ENCODE measurements at places on chromosomes 11 and 22. TPM values are rescaled to one million over a fixed set of nuclear protein-coding genes. Genes with fewer than 3 reads are reported as not detected.

- no peak for DNase-seq
These were observed 85.7 kb upstream of the PRDM11 start for GRCh38 chr11:45060707-45061106.

DNA sequence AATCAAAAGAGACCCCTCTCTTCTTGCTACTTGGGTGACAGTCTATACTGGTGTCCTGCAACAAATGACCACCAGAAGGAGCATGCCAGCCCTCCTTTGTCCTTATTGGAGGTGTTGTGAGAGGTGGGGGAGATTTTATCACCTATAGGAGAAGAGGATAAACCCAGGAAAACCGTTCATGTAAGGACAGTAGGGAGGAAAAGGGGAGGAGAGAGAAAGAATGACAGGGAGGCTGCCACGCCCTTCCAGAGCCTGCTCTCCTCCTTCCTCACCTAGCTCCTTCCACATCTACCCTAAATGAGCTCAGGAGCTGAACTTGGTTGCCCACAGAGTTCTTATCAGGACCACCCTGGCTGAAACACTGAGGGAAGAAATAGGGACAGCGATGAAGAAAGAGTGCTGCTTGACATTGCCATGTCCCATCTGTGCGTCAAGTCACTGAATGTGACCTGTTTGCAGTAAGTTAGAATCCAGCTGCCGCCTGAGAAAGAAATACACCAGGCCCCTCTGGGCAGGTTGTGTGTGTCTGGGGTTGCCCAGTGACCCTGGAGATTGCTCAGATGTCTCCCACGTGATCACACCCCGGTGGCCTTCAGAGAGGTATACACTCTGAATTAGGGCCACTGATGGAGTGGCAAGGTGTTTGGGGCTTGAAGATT, 40.4 kb upstream of the ETS1 start:
- DNase-seq, result no peak

GRCh38 chr11:95373241-95373640, 142.2 kb upstream of the SESN3 start:
- DNase-seq, result no peak

DNA sequence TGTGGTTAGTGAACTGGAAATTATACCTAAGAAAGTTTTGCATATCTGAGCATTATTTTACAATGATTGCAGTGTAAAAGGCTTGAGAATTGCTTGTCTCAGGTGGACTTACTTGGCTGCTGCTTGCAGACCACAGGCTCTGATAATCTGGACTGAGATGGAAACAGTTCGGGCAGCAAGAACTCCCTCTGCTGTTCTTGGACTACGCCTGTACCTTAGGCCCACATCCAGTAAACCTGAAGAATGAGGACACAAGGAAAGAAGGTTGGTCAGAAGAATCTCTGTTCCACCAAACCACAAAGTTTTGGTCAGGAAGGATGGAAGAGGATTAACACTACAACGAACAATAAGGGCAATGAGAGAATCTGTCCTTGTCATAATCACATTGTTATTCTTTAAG, 80.1 kb downstream of the C2CD3 start:
- DNase-seq, result no peak

DNA sequence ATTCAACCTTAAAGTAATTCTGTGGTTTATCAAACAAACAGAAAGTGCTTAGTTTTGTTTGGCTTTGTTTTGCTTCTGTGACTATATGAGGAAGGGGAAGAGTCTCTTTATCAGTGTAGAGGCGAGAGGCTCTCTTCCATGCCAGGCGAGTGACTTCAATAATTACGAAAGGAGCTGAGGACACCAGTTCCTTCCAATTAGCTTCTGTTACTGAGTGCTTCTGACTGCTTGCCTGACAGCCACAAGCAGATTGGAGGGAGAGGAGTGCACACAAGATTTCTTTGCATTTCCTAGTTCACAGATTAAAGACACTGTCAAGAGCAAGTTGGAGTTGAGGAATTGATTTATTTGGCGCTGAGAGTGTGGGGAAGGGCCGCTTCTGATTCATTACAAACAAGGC, 1484.5 kb upstream of the TENM4 start:
- no peak for DNase-seq

GRCh38 chr11:127619946-127620345, 619.4 kb upstream of the KIRREL3 start:
- no peak for DNase-seq

Gene DEUP1
- not detected for total RNA-seq

Gene MFNG
- 63.9 TPM for total RNA-seq

GRCh38 chr11:100753571-100753970, 66.5 kb downstream of the ARHGAP42 start:
- no peak for DNase-seq

GRCh38 chr22:37913233-37913721, 7.2 kb downstream of the MICALL1 start:
- no peak for DNase-seq

GRCh38 chr22:49380095-49380827, 447.4 kb downstream of the BRD1 start:
- no peak for DNase-seq

Data from CD8-positive, alpha-beta T cell (primary cell).